NCI-H446 treated with DMSO at 0.1 percent for 48 hours (cell line): ENCODE measurements at places on chromosomes 3 and 15.
A peak's percentile ranks its signal among the peaks of the same experiment; 100 is the strongest.

DNA sequence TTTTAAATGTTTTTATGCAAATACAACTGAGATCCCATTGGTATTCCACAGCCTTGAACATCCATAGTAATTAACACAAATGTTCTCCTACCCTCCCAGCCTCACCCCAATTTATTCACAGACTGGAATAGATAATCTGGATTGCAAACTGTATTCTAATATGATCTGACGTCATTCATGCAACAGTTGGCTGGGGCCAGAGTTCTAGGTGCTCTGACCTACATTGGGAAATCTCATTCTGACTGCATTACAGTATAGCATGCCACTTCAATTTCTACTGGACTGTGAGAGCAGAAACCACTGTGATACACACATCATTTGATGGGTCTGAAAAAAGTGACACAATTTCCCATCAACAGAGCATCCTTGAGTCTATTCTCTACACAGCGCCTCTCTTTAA is 403.1 kb downstream of the MAGI1 start:
- DNase-seq: no peak

DNA sequence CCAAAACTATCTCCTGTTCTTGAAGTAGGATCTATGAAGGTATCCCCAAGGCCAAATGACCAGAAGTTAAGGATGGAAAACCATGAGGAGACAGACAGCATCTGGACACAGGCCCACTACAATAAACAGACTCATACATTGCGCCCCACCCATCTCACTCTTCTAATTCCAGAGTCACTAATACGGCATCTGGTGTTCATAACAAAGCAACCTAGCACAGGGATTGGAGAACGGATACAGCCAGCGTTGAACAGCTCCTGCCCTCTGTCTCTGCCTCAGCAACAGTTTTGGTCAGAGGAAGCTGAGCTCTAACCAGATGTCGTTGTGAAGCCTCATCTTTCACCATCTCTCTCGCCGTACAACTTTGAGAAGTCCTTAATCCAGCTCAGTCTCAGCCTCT is 44.5 kb upstream of the CCDC80 start:
- no peak for DNase-seq

DNA sequence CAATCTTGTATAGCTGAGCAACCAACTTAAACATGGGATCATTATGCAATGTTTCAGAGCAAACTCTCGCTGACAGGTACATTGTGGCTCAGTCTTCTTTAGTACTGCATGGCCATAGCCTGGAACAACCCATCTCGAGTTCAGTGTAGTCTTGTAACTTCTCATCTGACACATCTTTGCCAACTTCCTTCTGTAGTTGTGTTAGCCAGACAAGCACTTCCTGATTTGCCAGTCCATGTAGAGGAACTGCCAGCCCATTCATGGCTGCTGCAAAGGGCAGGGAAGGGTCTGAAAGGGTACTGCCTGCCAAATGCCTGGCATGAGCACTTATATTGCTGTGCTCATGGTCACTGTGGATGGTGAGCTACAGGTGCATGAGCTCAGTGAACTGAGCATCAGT is 49.2 kb upstream of the CCDC54 start:
- DNase-seq: no peak

DNA sequence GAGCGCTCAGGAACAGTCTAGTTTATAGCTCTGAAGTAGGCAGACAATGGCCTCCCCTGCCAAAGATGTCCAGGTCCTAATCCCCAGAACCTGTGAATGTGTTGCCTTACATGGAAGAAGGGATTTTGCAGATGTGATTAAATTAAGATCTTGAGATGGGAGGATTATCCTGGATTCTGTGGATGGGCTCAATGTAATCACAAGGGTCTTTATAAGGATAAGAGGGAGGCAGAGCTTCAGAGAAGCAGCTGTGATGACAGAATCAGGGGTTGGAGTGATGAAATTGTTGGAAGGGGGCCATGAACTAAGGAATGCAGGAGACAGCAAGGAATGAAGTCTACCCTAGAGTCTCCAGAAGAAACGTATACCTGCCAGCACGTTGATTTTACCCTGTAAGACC is 14.0 kb upstream of the GK5 start:
- no peak for DNase-seq

GRCh38 chr3:13650210-13651056 is 101.5 kb downstream of the FBLN2 start:
- no peak for DNase-seq

- DNase-seq: no peak
Observed at GRCh38 chr15:72474466-72474911, 359 bp downstream of the ARIH1 start.

- DNase-seq: no peak
Observed at GRCh38 chr3:42653560-42654330, at the start of gene ZBTB47. ZBTB47 (plus strand) TSS chr3:42653697; CDS start chr3:42658356, 4,659 bp downstream.

DNA sequence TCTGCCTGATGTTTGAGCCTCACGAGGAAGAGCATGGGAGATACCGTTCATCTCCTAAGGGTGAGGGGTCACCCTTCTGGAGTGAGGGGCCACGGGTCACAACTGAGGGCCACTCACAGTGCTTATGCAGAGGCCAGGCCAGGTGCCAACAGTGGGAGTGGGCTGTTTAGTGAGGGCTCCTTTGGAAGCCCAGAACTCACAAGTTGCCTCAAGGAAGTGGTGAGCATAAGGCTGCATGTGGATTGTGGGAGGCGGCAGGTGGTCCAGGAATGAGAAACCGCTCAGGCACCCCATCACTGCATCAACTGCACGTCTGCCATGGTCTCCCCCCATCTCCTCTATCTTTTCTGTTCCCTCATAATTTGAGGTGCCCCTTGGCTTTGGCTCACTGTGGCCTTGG is 26.5 kb downstream of the SPSB4 start:
- DNase-seq: no peak

DNA sequence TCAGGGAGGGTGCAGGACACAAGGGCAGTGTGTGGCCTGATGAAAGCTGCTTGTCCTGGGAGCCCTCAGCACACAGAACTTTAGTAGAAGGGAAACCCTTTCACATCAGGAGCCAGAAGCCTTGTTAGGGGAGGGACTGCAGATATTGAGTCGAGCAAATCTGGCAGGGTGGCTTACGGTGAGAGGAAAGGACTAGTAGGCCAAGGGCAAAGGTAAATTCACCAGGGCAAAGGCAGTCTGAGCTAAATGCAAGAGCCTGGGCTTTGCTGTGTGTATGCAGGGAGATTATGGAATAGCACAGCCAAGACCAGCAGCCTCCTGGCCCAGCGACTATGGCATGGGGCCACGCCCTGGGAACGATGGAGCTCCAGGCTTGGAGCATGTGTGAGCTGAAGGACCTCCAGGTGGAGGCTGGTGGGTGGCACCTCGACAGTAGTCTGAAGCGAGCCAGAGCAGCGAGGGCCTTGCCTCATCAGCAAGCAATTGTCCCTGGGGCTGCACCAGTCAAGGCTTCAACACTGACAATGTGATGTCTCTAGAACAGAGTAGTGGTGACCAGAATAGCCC is 76.1 kb downstream of the CCR1 start:
- DNase-seq: no peak

DNA sequence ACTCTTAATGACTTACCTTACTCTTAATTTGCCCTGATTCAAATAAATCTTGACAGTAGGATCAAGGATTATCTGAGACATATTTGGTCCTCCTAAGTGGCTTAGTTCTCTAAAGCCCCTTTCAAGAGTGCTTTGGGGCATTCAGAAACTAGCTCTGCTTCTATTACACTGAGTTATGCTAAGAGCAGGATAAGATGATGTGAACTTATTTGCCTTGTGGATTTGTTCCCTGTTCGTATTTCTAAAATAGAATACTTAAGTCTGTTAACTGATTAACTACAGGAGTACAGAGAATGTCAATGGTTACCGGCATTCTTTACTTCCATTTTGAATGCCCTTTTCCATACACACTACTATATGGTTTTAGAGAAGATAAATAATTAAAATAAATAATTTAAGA is 14.8 kb upstream of the FRMD4B start:
- no peak for DNase-seq

DNA sequence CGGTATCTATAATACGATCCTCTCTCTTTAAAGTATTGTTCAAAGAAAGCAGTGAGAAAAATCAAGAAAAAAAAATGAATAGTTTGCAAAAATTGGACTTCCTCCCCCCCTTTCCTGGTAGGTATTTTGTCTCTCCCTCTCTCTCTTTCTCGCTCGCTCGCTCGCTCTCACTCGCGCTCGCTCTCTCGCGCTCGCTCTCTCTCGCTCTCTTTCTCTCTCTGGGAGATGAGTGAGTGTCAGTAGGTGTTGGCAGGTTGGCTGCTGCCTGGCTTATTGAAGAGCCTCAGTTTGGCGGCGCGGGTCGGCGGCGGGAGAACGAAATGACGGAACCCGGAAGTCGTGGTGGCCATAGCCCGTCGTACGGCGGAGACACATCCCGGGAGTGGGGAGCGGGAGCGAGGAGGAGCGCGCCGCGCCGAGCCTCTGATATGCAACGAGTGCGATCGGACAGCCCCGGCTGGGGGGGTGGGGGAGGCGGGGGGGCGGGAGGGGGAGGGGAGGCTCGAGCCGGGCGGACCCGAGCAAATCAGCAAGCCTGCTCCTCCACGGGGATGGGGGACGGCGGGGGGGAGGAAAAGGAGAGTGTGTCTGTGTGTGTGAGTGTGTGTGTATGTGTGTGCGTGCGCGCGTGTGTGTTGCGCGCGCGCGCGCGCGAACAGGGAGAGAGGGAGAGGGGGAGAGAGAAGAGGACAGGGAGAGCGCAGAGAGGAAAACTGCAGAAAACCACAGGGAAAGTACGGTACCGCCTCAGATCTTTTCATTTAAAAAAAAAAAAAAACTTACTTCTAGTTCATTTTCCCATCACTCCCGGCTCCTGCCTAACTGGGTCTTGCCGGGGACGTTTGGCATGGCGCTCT is at the start of gene MEIS2:
Gene MEIS2, minus strand, starts transcription at position 441 of the 857 bp plus-strand sequence. CDS start 1,083 bp downstream, outside the sequence.
- peak; percentile 90 for DNase-seq

DNA sequence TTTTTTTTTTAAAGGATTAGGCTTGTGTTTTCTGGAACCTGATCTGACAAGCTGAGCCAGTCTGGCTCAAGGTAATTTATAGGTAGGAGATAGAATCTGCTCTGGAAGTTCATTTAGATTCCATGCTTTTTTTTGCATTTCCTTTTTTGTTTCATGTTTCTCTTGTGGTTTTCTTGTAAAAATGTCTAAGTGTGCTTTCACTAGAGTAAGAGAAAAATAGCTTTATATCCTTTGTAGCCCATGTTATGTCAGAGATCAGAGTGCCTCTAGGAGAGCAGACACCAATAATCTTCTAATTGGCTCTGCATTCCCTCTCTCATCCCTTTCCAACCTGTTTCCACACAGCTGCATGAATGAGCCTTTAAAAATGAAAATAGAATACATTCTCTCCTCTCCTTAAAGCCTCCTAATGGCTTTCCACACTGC is 389.8 kb upstream of the KCNMB2 start:
- no peak for DNase-seq

DNA sequence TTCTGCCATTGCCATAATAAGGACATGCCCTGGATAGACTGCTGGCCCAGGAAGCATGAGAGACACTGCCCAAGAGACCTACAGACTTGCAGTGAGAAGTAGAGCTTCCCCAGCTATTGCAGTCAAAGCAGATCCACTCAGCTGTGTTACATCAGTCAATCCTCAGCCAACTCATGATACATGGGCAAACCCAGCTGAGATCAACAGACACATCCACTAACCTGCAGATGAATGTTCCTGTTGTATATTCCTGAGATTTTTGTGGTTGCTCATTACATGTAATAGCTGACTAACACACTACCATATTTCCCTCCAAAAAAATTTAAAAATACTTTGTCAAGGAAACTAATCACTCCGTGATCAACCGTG is 68.6 kb downstream of the DCLK3 start:
- DNase-seq: no peak

DNA sequence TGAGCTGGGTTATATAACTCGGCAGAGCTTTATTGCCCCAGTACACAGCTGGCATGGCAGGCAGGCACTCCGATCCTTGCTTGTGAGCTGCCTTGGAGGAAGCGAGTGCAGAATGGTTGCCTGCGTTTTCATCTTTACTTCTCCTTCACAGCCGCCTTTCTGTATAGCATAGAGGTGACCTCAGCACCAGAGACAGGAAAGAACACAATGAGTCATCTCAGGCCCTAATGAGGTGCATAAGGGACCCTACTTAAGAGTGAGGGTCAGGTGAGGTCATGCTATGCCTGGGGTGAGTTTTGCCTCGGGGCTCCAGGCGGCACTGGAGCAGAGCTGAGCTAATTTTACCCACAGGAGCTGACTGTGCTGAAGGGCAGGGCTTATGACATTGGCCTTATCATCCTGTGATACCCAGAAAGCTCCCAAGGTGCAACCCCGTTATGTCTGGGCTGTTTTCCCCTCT is 43.5 kb downstream of the LPP start:
- no peak for DNase-seq
